ENCODE measurements at places on chromosomes 3 and 15. TPM values are rescaled to one million over a fixed set of nuclear protein-coding genes. Genes with fewer than 3 reads are reported as not detected.

DNA sequence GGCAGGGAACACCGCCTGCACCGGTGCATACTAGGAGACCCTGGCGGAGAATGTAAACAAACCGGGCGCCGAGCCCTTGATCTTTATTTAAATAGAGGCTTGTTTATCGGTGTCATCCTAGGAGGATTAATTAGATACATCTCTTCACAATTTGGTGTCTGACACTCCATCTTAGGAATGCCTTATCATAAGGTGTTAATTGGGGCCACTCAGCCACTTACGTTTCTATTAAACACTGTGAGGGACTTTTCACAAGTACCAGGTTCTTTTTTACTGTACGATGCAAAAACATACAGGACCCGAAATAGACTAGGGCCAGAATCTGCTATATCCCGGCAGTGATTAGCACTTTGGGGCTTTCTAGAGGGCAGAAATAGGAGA is 8.0 kb downstream of the EOMES start:
- no peak for DNase-seq

DNA sequence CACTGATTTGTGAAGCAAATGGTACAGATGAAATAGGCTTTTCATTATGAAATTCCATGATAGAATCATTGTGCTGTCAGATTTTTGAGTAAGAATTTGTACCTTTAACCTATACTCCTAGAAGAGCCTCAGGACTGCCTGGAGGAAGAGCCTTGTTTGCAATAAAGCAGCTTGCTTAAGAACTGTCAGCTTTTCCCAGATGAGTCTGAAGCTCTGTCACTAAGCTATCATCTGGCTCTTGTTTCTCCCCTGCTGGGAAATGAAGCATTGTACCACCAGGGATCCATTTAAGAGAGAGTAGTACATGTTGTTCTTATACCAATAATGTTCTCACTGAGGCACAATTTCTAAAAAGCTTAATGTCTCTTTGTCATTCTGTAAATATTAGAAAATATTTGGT is 85.1 kb upstream of the FLNB start:
- no peak for DNase-seq

DNA sequence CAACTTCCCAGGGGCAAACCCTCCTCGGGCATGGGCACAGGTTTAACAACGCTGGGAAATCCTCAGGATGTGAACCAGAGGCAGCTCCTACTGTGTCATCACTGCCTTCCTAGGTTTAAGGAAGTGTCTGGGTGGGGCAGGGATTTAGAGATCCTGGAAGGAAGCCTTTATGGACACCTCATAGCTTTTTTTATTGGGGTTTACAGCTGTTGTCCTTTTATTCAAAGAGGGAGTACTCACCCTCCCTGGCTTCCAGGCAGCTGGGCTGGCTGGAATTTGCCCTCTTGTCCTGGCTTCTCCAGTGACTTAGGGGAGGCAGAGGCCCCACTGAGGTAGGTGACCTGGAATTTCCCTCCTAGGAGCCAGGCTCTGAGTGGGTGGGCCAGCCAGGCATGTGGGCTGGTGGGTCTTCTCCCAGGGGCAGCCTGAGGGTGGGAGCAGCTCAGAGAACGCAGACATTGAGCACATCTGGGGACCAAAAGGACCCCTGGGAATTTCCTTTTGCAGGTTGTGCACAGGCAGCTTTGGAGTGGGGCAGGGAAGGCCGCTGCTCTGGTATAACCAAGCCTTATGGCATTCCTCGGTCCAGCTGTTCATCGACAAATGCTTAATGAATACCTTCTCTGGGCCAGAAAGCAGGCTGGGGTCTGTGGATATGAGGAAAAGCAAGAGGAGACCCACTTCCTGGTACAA is 13.5 kb upstream of the FAM3D start:
- no peak for DNase-seq

The TEX55 gene
- 6.6 TPM for total RNA-seq

- DNase-seq, result no peak
Observed at GRCh38 chr3:31567036-31567435, 34.3 kb downstream of the STT3B start.

DNA sequence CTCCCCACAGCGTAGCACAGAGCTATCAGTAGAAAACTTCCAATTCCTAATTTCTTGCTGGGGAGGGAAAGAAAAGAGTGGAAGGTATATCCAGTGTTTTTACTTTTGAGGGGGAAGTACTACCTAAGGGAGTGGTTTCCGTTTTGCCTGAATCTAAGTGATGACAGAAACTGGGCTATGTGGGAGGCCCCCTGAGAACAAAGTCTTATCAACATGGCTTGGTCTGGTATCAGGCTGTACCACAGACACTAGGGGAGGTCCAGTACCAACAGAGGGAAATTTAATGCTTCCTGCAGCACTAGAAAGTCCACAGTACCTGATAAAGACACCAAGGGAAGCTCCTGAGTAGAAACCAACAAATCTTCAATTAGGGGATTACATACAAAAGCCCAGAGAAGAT is 199.2 kb downstream of the IL5RA start:
- no peak for DNase-seq

The EFCAB12 gene
- 13.7 TPM for total RNA-seq

All from prostate gland (tissue), 2 donors.